GM23248 (cell line): ENCODE measurements at places on chromosomes 11 and 22. TPM values are rescaled to one million over a fixed set of nuclear protein-coding genes. Genes with fewer than 3 reads are reported as not detected.

GRCh38 chr22:38176170-38176741 is 5.4 kb downstream of the PLA2G6 start:
- peak; percentile 30 for DNase-seq
- H3K4me1 ChIP-seq: peaks cover 41% of the 10 kb centered on the region
- no peaks in the 10 kb centered on the region for H3K27me3 ChIP-seq
- no peaks in the 10 kb centered on the region for H3K36me3 ChIP-seq
- no peak overlapping the region for H3K27ac ChIP-seq
- no peak overlapping the region for H3K4me3 ChIP-seq

The SPTBN2 gene
- total RNA-seq: 0.13 and 0.22 TPM in 2 replicates

GRCh38 chr11:40514124-40514523 is 945.3 kb downstream of the LRRC4C start:
- no peak overlapping the region for H3K4me3 ChIP-seq
- no peak overlapping the region for H3K27ac ChIP-seq
- no peak for DNase-seq
- H3K4me1 ChIP-seq: no peaks in the 10 kb centered on the region
- H3K36me3 ChIP-seq: no peaks in the 10 kb centered on the region

DNA sequence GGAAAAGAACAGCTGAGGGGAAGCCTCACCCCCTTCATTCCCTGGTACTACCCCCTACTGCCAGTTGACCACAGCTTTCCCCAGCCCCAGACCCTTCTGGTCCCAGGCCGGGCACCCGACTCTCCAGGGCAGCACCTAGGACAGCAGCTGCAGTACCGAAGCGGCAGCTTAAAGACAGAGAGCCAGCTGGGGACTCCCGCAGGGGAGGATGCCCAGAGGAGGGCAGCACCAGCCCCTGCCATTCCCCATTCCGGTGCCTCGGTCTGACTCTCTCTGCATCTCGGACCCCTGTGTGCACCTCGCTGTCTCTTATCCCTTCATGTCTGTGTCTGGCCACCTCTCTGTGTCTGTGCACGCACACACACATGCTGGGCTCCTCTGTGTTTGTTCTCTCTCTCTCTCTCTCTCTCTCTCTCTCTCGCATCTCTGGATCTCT is 9.4 kb downstream of the IGSF9B start:
- H3K4me1 ChIP-seq: peaks cover 8% of the 10 kb centered on the region; the same call in 1 of the 2 replicates
- H3K27me3 ChIP-seq: peaks cover 6% of the 10 kb centered on the region; the same call in 1 of the 2 replicates
- no peak overlapping the region for H3K4me3 ChIP-seq
- no peak overlapping the region for H3K27ac ChIP-seq
- DNase-seq: peak; percentile 77

DNA sequence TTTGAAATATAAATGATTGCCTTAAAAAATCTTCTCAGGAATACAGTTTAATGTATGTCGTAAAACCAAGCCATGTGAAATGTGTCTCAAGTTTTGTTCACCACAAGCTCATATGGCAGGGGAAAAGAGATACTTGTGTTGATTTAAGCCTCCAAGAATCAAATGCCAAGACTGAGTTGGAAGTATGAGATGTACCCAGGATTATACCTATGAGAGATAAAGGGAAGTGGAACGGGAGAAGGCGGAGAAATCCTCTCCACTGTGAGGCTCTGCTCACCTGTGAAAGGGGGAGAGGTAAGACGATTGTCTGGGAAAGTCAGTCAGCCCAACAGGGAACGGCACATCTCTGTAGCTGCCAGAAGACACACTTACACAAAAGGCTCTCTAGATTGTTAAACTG is 124.8 kb downstream of the TRPC6 start:
- no peaks in the 10 kb centered on the region for H3K36me3 ChIP-seq
- H3K4me1 ChIP-seq: peaks cover 17% of the 10 kb centered on the region
- H3K27me3 ChIP-seq: no peaks in the 10 kb centered on the region
- no peak for DNase-seq
- H3K27ac ChIP-seq: no peak overlapping the region

- DNase-seq: peak; percentile 48
- H3K4me1 ChIP-seq: peaks cover 15% of the 10 kb centered on the region
- 0 out of 2 replicates have a peak overlapping the region, but pooled peaks have one; percentile 28 for H3K4me3 ChIP-seq
- no peaks in the 10 kb centered on the region for H3K27me3 ChIP-seq
- H3K36me3 ChIP-seq: no peaks in the 10 kb centered on the region
- no peak overlapping the region for H3K27ac ChIP-seq
Measured at GRCh38 chr22:37242395-37242918, 1.6 kb downstream of the RAC2 start.

DNA sequence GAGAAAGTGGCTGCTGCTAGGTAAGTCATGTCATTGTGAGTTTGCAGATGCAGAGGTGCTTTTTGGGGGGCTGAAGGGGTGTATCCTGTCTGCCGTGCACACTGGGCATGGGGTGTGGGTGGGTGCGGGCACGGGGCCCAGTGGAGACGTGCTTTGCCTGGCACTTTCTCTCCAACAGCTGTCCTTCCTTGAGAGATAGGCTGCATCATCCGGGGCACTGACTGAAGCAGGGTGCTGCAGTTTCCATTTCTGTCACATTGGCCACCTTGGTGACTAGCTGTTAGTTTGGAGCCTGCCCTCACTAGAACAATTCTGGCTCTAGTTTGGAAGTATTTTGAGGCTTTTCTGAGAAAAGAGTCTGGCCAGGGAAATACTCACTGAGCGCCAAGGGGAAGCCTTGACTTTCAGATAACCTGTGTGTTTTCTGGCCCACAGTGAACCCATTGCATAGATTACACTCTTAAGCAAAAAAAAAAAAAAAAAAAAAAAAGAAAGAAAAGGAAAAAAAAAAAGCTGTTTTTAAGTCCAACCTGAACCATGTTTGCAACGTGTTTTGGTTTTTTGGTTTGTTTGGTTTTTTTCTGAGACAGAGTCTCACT is 219.2 kb downstream of the NAV2 start:
- H3K36me3 ChIP-seq: no peaks in the 10 kb centered on the region; the same call in 1 of the 2 replicates
- no peak for DNase-seq
- H3K27me3 ChIP-seq: no peaks in the 10 kb centered on the region
- peaks cover 52% of the 10 kb centered on the region for H3K4me1 ChIP-seq

GRCh38 chr22:46844606-46845210 is 82.3 kb downstream of the TBC1D22A start:
- H3K4me1 ChIP-seq: peaks cover 32% of the 10 kb centered on the region
- H3K36me3 ChIP-seq: no peaks in the 10 kb centered on the region
- no peak for DNase-seq
- peak overlapping the region; percentile 65 for H3K4me3 ChIP-seq
- H3K27me3 ChIP-seq: no peaks in the 10 kb centered on the region

- peak; percentile 82 for DNase-seq
- peak overlapping the region; percentile 61 for H3K4me3 ChIP-seq
- peaks cover 87% of the 10 kb centered on the region for H3K4me1 ChIP-seq
- H3K27me3 ChIP-seq: no peaks in the 10 kb centered on the region
- H3K27ac ChIP-seq: peak overlapping the region; percentile 93
- no peaks in the 10 kb centered on the region for H3K36me3 ChIP-seq
Measured at GRCh38 chr22:42993651-42994275, 21.2 kb downstream of the PACSIN2 start.

The CNIH2 gene
- total RNA-seq: 1.4 TPM in 1 of 2 replicates, not detected in the other
